T-helper 2 cell treated with Interferon-gamma antibody and Interleukin-4, amounts not matched to agents 5 μg/mL and 100 μg/mL, for 36 hours (primary cell): ENCODE measurements at places on chromosomes 6 and 20.

- no peak overlapping the region for H3K4me3 ChIP-seq
- no peaks in the 10 kb centered on the region for H3K27me3 ChIP-seq
- H3K4me1 ChIP-seq: no peaks in the 10 kb centered on the region
- H3K36me3 ChIP-seq: no peaks in the 10 kb centered on the region
Measured at GRCh38 chr20:19259141-19259591, 46.7 kb downstream of the SLC24A3 start.

- H3K36me3 ChIP-seq: peaks cover 2% of the 10 kb centered on the region
- peaks cover 21% of the 10 kb centered on the region for H3K4me1 ChIP-seq
- DNase-seq: no peak
- H3K27ac ChIP-seq: peak overlapping the region; percentile 96
Measured at GRCh38 chr6:45378334-45378926, 696 bp upstream of the SUPT3H start.

DNA sequence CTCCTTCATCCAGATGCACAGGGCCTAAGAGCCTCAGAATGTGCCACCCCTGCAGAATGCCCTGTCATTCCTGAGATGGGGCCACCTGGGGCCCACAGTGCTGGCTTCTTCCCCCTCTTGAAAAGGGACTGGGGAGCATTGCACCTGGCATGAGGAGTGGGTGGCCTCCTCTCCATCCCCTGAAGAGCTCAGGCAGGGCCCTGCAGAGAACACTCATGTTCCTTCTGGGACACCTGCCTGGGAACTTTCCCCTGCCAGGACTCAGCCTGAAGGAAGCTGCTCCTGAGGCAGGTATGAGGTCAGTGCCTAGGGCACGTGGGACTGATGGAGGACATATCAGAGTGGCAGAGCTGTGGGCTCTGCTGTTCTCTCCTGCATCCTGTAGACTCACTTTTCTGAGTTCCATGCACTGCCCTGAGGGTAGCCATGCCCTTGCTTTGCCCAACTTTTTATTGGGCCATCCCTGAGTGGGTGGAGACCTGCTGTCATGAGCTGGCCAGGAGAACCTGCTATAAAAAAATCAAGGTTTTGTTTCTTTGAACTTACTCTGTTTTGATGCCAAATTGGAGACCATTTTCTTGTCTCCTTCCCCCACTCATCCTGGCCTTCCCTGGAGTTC lies 19.5 kb downstream of the CCDC167 start:
- H3K36me3 ChIP-seq: peaks cover 40% of the 10 kb centered on the region
- no peaks in the 10 kb centered on the region for H3K4me1 ChIP-seq
- H3K27ac ChIP-seq: no peak overlapping the region
- no peaks in the 10 kb centered on the region for H3K27me3 ChIP-seq

DNA sequence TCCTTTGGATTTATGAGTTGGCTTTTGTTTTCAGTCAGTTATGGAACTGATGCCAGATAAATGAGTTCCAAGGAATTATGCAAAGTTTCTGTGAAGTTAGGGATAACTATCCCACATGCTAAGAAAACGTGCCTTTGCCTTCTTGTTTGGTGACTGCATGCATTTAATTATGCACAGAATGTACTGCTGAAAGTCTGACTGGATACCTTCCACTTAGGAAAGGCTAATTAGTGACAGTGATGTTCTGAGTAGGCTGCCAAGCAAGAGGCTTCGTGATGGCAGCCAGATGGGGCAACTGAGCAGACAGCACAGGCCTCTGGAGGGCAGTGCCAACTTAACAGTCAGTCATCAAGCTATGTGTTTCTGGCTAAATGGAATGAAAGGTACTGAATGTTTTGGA lies 289.9 kb downstream of the CD109 start:
- H3K4me1 ChIP-seq: no peaks in the 10 kb centered on the region
- H3K36me3 ChIP-seq: no peaks in the 10 kb centered on the region
- no peak overlapping the region for H3K27ac ChIP-seq
- no peak for DNase-seq

DNA sequence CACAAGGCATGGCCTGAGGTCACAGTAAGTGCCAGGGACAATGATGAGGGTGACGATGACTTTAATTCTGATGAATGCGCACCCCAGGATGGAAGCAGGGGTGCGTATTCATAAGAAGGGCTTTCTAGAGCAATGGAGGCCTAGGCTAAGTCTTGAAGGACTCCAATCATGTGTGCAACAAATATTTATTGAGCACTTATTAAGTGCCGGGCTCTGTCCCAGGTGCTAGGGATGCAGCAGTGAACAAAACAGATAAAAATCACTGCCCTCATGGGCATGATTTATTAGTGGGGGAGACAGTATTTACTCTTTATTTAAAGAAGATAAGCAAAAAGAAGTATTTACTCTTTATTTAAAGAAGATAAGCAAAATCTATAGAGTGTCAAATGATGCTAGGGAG lies 198.2 kb upstream of the KCNG1 start:
- H3K36me3 ChIP-seq: no peaks in the 10 kb centered on the region
- H3K4me1 ChIP-seq: peaks cover 11% of the 10 kb centered on the region
- no peak for DNase-seq
- H3K27ac ChIP-seq: no peak overlapping the region
- peaks cover 37% of the 10 kb centered on the region for H3K27me3 ChIP-seq

- no peak overlapping the region for H3K27ac ChIP-seq
- no peaks in the 10 kb centered on the region for H3K36me3 ChIP-seq
- H3K4me3 ChIP-seq: no peak overlapping the region
- H3K4me1 ChIP-seq: no peaks in the 10 kb centered on the region
Measured at GRCh38 chr6:86961455-86962200, 24.3 kb downstream of the HTR1E start.

GRCh38 chr6:96460052-96460700 lies 61.4 kb upstream of the UFL1 start:
- H3K4me3 ChIP-seq: no peak overlapping the region
- H3K27ac ChIP-seq: no peak overlapping the region
- peaks cover 8% of the 10 kb centered on the region for H3K27me3 ChIP-seq
- peaks cover 4% of the 10 kb centered on the region for H3K4me1 ChIP-seq

GRCh38 chr6:118895261-118895560 lies 1.3 kb downstream of the ASF1A start:
- H3K27me3 ChIP-seq: no peaks in the 10 kb centered on the region
- DNase-seq: no peak
- peak overlapping the region; percentile 90 for H3K27ac ChIP-seq
- H3K4me3 ChIP-seq: peak overlapping the region; percentile 87

DNA sequence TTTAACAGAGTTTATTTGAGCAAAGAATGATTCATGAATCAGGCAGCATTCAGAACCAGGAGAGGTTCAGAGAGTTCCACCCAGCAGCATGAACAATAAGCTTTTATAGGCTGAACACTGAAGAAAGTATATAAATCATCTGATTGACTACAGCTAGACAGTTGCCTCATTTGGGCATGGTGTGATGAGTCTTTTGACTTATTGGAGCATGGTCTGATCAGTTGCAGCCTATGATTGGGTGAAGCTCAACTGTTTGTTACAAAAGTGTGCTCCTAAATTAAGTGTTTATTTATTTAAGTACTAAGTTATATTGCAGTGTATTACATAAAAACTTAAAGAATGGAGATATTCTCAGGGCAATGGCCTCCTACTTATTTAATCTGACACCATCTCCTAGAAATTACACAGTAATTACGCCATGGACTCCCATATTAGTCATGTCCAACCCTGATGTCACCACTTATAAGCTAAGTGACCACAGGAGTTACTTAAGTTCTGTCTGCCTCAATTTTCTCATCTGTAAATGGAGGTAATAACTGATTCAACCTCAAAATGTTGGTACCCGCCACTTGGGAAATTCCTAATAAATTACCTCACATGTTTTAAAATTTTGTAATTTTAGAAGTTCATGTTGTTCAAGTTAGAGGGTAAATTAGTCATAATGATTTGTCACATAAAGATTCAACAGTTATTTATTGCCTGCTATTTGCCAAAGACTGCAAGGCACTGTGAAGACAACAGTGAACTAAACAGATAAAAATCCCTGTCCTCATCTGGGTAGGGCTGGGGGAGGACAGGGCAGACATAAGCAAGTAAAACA lies 15.2 kb upstream of the ROS1 start:
- H3K27me3 ChIP-seq: peaks cover 27% of the 10 kb centered on the region
- H3K4me1 ChIP-seq: no peaks in the 10 kb centered on the region
- H3K36me3 ChIP-seq: no peaks in the 10 kb centered on the region
- no peak overlapping the region for H3K27ac ChIP-seq
- no peak overlapping the region for H3K4me3 ChIP-seq

DNA sequence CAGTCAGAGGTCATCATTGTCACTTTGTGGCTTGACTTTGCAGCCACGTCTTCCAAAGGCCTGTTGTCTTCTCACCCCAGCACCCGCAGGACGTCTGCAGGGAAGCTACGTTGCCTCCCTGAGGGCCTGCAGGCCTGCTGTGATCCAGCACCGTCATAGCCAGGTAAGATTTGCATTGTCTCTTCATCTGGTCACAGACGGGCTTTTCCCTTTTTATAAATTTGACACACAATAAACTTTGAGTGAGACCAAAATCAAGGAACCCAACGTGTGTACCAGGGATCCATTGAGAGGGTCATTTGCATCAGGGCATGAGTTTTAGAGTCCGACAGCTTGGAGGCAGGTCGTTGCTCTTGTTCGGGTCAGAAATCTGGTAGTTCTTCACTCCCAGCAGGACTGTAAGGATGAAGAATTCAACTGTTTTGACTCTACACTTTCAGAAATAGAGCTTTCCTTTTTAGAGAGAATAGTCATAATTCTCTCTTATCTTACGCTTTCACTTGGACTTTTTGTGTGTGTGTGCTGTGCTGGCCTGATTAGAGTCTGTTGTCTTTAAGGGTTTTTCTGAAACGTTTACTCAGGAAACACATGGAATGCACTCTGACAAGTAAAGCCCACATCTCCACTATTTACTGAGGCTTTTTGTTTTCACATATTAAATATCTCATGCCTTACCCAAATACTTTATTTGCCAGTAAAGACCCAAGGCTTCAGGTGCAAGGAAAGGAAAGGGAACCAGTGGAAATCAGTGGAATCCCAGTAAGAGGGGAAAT lies 177.2 kb upstream of the TAB2 start:
- H3K27ac ChIP-seq: peak overlapping the region; percentile 100
- peak; percentile 68 for DNase-seq
- H3K4me3 ChIP-seq: peak overlapping the region; percentile 87
- peaks cover 44% of the 10 kb centered on the region for H3K36me3 ChIP-seq
